ENCODE measurements at places on chromosomes 3 and 15.
A peak's percentile ranks its signal among the peaks of the same experiment; 100 is the strongest.

DNA sequence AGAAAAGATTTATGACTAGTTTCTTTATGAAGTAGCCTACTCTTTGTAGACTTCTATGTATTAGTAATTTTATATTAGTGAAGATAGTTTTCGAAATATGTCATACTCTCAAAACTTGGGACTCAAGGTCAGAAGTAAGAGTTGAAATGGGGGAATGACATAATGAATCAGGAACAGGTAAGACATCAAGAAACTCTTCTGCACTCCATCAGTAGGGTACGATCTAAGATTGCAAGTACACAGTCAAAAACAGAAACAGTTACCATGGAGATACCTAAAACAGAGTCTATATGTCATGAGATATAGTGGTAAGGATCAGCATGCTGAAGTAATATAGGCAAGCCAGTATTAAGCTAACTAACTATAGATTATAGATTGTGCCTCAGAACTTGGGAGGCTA is 187.0 kb upstream of the MLF1 start:
- no peak for DNase-seq

DNA sequence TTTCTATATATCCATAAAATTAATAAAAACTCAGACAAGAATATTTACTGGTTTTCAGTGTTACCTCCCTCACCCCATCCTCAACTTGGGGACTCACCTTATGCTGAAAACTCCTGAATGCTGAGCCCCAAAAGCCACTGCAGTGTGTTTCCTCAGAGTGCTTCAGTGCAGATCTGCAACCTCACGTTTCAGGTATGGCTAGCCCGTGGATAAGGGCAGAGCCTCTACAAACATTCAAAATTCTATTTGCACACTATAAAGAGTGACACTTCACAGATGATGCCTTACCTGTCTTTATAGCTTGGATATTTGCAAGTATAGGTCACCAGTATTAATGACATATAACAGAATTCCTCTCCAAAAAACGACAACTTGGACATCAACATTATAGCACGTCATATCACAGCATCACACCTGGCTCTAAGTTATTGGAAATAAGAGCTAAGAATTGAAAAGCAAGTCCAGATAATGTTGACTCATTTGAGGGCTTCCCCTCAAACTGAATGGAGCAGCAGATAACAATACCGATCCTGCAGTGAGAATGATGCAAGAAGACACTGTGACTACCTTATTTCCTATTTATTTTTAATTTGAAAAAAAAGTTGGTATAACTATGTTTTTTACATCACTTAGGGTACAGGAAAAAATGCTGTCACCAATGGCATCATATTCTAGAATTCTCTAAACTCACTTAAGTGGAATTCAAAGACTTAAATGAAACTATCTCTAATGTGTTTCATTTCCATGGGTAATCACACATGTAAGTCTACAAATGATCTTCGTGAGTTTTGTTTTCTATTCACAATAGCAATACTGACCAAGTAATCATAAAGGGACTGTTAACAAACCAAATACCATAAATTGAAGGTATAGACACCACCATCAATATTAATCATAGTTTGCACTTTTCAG is 40.7 kb upstream of the RSL24D1 start:
- DNase-seq: no peak

- DNase-seq: no peak
Measured at GRCh38 chr3:190197346-190197763, 76.7 kb upstream of the P3H2 start.

DNA sequence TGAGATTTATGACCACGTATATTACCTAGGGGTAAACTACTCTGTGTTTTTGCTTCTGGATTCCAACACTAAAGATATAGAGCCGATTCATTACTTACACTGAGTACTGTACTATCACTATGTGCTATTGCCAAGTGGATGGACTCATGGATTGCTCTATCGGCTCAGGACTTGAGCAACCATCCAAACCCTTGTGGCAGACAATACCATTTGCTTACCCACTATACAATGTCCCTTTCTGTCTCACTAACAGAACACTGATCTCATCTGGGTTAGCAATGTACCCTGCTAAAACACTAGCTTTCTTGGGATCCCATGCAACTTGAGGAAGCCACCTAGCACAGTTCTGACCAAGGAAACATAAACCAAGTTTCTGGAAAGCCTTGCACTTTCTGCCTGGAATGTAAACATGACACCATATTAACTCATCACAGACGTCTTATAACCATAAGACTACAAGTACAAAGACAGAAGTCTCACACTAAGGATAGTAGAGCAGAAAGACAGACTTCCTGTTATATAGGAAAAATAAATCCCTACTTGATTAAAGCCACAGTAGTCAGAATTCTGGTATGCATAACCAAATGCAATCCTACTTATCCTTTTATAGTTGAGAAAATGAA is 38.6 kb downstream of the HACD2 start:
- no peak for DNase-seq

DNA sequence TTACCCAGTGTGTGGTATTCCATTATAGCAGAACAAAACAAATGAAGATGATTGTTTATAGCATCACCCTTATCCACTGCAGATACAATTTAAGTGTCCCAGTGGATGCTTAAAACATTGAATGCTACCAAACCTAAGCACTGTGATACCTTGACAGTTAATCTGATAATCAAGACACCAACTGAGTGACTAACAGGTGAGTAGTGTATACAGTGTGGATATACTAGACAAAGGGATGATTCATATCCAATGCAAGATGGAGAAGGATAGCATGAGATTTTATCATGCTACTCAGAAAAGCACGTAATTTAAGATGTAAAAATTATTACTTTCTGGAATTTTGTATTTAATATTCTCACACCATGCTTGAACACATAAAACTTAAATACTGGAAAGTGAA is 1449.0 kb downstream of the OTOL1 start:
- DNase-seq: no peak

DNA sequence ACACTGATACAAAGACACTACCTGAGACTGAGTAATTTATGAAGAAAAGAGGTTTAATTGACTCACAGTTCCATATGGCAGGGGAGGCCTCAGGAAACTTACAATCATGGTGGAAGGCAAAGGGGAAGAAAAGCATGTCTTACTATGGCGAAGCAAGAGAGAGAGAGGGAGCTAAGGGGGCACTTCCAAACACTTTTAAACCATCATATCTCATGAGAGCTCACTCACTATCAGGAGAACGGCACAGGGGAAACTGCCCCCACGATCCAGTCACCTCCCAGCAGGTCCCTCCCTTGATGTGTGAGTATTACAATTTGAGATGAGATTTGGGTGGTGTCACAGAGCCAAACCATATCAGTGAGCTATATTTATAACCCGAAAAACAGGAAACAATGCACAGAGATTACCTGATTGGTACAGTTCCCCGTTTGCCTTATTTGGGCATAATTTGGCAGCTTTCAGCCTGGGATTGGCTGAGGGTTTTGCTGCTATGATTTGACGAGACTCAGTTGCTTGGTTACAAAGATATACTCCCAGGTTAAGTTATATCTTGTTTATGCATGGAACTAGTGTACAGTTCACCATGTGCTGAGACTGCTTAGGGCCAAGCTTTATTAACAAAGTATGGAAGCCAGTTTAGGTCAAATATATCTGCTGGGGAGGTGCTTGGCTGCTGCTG is 184.2 kb downstream of the NR2F2 start:
- no peak for DNase-seq

- no peak for DNase-seq
Measured at GRCh38 chr3:127492426-127492825, 98.1 kb downstream of the TPRA1 start.

DNA sequence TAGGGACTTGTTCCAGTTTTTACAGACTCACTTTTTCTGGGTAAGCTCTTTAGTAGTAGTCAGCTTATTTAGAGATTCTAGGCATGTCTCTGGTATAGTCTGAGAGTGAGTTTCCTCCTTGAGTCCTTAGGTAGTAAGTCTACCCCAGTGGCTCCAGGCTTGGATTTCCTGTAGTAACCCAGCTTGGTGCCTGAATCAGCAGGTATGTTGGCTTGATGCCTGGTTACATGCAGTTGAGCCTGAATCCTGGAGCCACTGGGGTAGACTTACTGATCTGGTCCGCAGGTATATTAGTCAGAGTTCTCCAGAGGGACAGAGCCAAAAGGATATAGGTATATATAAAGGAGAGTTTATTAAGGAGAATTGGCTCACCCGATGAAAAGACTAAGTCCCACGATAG is 85.8 kb upstream of the RBMS3 start:
- no peak for DNase-seq

GRCh38 chr3:59074764-59075163 is 24.9 kb upstream of the CFAP20DC start:
- DNase-seq: no peak

DNA sequence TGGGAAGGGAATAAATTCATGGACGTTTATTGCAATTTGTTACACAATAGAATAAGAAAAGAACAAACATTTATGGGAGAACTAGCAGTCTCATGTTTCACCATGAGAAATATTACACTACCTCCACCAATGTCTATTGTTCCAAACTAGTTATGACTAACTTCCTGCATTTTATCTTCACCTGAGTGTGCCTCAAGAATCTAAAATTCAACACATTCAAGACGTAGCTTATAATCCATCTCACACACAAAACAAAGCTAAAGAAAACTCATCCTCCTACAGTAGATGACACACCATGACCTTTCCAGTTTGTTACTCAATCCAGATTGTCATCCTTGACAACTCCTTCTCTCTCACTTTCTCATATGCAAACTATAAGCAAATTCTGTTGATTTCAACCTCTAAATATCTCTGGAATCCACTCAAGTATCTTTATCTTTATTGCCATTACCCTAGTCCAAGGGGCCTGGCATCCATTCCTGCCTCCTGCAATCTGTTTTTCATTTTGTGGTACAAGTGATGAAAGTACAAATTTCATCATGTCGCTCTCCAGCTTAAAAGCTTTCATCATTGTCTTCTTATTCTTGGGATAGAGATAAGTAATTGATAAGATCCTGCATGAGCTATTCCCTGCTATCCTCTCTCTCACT is 229.9 kb downstream of the NR2F2 start:
- no peak for DNase-seq

GRCh38 chr15:51377038-51377786 is 35.8 kb downstream of the GLDN start:
- DNase-seq: no peak

DNA sequence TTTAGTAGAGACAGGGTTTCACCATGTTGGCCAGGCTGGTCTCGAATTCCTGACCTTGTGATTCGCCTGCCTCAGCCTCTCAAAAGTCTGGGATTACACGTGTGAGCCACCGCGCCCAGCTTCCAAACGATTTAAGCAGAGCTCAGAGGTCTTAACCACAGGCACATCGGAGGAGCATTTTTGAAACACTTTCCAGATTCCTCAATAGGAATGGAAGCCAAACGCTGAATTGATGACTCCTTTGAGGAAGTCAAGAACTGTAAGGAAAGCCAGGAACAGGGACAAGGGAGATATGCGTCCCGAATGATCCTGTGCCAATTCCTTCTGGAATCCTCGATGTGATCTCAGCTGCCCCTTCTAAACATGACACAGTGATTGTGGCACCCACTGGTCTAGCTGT is 40.0 kb downstream of the TRH start:
- no peak for DNase-seq

DNA sequence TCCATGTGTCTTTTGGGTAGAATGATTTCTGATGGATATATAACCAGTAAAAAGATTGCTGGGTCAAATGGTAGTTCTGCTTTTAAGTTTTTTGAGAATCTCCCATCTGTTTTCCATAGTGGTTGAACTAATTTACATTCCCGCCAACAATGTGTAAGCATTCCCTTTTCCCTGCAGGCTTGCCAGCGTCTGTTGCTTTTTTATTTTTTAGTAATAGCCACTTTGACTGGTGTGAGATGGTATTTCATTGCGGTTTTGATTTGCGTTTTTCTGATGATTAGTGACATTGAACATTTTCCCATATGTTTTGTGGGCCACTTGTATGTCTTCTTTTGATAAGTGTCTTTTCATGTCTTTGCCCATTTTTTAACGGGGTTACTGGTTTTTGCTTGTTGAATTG is 36.3 kb upstream of the MB21D2 start:
- no peak for DNase-seq

GRCh38 chr3:95134693-95135413 is 1072.0 kb downstream of the NSUN3 start:
- DNase-seq: no peak

DNA sequence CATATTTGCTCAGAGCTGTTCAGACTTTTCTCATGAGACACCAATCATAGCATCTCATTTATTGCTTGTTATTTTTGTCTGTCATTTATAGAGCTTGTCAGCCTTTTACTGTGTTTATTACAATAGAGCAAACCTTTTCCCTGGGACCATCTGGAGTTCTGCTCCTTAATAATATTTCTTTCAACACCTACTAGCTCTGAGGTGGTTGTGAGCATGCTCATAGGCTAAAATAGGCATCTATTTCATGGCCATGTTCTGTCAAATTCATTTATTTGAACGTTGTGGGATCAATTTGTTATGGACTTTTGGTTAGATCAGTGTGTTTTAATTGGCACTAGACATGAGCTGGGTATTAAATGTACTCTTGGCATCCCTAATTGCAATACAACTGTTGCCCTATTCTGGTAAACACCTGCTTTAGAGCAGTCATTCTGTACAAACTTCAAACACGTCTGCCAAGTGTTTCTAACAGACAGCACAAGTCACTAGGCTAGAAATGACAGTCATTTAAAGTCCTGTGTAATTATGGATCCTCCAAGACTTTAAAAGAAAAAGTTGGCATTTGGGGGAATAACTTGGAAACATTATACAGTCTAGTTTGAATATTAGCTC is 766.3 kb downstream of the ZNF385D start:
- no peak for DNase-seq

DNA sequence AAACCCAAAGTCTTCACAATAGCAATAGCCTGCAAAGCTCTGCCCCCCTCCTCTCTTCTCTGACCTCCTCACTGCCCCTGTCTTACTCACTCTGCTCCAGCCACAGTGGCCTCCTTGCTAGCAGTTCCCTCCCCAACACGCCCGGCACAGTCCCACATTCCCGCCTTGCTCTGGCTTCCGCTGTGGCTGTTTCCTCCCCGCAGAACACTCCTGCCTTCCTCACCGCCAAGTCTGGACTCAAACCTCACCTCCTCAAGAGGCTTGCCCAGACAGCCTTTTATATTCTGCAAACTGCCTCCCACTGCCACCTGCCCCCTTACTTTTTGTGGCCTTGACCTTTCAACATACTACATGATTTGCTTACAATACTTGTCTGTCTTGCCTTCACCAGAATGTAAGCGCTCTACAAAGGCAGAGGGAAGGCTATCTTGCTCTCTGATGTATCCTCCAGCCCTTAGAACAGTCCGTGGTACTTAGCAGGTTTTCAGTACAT is 406 bp upstream of the MPI start:
- DNase-seq: no peak

- DNase-seq: no peak
Measured at GRCh38 chr15:87863152-87863551, 393.4 kb downstream of the NTRK3 start.

GRCh38 chr15:45458746-45459403 is 63.7 kb downstream of the SLC30A4 start:
- DNase-seq: peak; percentile 2
